ENCODE measurements at places on chromosomes 6 and 20. TPM values are rescaled to one million over a fixed set of nuclear protein-coding genes. Genes with fewer than 3 reads are reported as not detected.

DNA sequence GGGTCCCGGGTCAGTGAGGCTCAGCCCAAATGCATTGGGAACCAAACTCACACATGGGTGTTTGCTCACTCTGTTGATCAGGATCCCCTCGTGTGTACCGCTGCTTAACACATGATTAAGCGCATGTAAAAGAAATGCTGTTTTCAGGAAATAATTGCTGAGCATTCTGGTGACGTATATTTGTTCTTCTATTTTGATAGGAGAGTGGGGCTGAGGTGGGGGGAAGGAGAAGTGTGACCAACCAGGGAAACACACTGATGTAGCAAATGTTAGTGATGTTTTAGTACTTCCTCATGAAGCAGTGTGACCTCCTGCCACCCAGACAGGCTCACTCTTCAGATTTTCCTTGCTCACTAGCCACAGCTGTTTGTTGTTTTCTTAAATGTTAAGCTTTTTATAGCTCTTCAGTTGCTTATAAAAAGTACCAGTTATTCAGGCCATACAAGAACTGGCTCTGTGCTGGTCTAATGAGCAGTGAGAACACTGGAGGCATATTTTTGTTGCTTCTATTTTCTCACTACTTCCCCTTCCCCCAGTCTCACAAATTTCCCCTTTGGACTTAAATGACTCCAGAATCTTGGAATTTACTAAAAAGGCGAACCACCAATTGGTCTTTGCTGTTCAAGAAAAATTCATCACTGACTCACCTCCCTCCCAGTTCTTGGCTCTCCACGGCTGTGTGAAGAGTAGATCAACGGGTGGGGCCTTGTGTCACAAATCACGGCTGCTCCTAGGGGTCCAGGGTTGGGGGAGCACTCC is 79.2 kb upstream of the BACH2 start:
- no peak for DNase-seq

TRIM31 gene
- total RNA-seq: not detected

HLA-G gene
- total RNA-seq: 1.3 TPM

- no peak for DNase-seq
Observed at GRCh38 chr20:54162378-54163009, 11.3 kb downstream of the CYP24A1 start.

- no peak for DNase-seq
Observed at GRCh38 chr6:19665613-19665909, 171.6 kb upstream of the ID4 start.

- no peak for DNase-seq
Observed at GRCh38 chr6:12595161-12595811, 121.3 kb upstream of the PHACTR1 start.

Measured in aorta (tissue), 5 donors.